ENCODE measurements at places on chromosomes 12 and 14.
A peak's percentile ranks its signal among the peaks of the same experiment; 100 is the strongest.

DNA sequence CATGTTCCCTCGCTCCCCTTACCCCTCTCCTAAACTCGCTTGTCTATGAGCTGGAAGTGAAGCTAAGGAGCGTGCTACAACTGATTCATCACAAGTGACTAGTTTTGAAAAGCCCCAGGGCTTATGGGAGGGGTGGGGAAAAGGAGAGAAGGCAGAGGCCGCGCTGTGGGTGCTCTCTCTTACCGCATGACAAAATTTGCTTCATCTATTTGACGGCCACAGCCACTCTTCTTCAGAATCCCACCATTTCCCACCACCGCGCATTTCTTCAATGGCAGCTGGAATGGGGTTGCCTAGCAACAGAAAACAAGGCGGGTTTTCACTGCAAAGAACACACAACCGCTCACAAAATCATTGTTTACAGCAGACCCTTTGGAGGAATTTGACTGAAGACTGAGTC, 79.4 kb downstream of the ST8SIA1 start:
- DNase-seq, result no peak

DNA sequence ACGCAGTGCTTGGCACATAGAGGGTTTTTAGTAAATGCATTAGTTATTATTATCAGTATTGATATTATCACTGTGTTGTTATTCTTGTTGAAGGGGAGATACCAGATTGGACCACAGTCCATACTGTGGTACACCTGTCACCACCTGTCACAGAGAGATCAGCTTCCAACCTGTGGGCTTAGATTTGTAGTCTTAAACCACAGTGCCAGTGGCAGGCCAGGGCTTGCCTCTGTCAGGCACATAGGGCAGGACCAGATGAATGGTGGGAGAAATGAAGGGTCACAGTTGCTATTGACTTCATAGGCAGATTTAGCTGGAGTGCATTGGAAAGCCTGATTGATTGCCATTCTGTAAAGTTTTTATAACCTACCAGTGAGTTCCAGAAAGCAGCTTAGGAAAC, 35.1 kb downstream of the ARL1 start:
- no peak for DNase-seq

DNA sequence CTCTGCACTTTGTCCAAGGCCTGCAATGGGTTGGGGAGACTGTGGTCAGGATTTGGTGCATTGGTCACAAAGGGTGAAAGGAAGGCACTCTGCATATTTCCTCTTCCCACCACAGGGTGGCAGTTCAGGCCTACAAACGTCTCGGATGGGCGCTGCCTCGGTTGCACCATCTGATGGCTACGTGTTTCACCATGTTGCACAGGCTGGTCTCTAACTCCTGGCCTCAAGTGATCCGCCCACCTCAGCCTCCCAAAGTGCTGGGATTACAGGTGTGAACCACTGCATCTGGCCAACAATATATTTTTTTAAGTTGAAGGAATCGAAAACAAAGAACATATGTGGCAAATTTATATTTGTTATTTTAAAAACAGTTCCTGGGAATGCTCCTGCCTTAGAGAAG, 35.1 kb downstream of the TMBIM6 start:
- peak; percentile 79 for DNase-seq

- no peak for DNase-seq
Observed at GRCh38 chr12:20272161-20272560, 96.2 kb upstream of the PDE3A start.

GRCh38 chr12:51395283-51396230, 4.4 kb upstream of the GALNT6 start:
- DNase-seq, result peak; percentile 74

- DNase-seq, result no peak
Observed at GRCh38 chr14:81384900-81385299, 15.2 kb downstream of the STON2 start.

GRCh38 chr12:25436206-25437030, 116.7 kb downstream of the LMNTD1 start:
- peak; percentile 44 for DNase-seq

DNA sequence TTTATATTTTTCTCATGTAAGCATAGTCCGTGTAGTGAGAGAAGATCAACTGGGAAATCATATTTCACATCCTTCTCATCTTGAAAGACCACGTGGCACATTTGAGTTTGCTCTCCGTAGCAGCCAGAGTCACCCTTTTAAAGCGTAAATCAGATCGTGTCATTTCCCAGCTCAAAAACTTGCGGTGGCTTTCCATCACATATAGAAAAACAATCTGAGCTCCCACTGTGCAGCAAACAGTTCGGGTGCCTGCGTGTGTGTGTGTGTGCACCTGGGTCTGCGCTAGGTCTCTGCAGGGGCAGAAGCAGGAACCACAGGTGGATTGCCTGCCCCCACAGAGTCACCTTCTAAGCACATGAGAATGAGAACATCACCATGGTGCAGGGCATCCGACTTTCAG, 338.2 kb downstream of the TRHDE start:
- DNase-seq, result no peak

DNA sequence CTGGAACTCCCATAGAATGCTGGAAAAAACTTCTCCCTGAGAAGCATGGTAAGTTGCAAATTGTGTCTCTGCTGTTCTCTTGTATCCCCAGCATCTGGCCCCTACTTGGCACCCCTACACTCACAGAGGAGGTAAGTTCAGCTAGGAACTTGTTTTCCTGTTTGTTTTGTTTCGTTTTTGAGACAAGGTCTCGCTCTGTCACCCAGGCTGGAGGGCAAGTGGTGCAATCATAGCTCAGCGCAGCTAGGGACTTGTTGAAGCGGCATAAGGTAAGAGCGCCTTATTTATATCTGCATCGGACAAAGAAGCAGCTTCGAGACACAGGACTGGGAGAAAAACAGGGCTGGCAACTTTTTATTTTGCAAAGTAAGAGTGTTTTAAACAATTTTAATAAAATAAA, 18.5 kb upstream of the ANO2 start:
- no peak for DNase-seq

GRCh38 chr12:92718483-92718990, 15.7 kb downstream of the PLEKHG7 start:
- DNase-seq, result no peak

DNA sequence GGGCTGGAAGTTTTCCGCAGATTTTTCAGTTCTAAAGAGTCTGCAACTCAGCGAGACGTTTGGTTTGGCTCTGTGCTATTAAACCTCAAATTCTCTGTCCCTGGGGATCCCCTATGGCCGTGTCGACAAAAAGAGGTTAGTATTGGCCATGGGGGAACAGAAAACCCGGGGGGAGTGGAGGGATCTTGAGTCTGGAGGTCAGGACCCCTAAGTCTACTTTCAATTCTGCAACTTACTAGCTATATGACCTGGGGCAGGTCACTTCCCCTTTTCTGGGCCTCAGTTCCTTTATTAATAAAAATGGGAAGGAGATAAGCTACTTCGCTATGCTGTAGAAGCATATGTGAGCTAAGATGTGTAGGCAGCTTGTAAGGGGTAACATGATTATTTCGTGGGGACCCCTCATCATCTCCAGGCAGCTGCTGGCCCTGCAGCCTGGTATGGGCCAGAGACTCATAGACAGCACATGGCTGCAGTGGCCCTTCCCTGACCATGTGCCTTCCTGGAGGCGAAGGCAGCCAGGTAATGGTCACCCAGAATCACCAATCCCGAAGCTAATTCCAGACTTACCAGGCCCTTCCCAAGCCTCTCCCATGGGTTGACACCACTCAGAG, 8.6 kb downstream of the ASB2 start:
- DNase-seq, result no peak

DNA sequence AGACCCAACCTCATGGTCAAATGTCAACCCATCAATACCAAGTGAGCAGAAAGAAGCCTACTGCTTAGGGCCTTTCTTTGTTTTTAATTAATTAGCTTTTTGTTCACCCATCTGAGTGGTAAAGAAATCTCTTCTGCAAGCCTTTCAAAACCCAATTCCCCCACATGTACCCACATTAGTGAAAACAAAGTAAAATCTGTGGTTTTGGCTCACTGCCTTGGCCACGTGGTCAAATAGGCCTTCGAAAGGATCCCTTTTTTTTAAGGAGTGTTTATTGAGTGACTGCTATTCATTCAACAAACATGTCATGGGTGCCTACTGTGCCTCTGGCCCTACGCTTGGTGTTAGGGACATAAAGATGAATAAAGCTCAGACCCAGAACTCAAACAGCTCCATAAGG, 160.1 kb downstream of the NUAK1 start:
- no peak for DNase-seq

- DNase-seq, result no peak
Observed at GRCh38 chr12:45775465-45775864, 46.0 kb downstream of the ARID2 start.

DNA sequence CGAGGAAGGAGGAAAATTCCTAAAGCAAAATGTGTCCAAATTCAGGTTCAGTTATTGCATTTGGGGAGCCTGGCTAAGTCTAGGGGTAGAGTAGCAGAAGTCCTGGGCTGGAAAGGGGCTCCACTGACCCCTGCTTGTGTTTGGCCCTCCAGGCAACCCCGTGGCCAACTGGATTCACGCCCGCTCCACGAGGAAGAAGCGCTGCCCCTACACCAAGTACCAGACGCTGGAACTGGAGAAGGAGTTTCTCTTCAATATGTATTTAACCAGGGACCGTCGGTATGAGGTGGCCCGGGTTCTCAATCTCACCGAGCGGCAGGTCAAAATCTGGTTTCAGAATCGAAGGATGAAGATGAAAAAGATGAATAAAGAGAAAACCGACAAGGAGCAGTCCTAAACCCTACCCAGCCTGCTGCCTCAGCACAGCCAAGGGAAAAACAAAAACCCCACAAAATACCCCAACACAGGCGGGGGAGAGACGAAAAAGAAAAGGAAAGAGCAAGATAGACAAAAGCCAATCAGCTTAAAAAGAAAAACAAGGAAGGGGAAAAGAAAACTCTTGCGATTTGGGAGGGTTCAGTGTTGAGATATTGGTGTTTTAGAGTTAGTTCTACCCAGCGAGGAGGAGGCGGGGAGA, 2.4 kb downstream of the HOXC9 start:
- DNase-seq, result no peak

GRCh38 chr14:101109981-101110728, 206.6 kb upstream of the RTL1 start:
- DNase-seq, result peak; percentile 19

DNA sequence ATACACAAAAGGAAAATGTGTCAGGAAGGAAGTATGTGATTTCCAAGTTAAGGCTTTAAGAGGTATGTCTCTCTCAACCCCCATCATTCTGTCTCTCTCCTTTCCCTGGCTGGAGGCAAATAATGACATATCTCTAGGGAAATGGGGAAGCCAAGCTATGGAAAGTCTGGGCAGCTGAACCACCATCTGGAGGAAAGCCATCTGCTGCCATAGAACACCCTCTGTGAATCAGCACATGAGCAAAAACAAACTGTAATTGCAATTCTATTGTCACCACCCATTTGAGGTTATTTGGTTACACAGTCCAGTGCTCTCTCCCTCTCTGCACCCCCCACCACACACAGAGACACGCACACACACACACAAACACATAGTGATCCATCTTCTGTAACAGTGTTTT, 766.2 kb downstream of the FLRT2 start:
- DNase-seq, result no peak

- no peak for DNase-seq
Observed at GRCh38 chr12:96040305-96041133, 5.1 kb upstream of the LTA4H start.

- no peak for DNase-seq
Observed at GRCh38 chr12:52295663-52296062, 4.3 kb upstream of the KRT81 start.

DNA sequence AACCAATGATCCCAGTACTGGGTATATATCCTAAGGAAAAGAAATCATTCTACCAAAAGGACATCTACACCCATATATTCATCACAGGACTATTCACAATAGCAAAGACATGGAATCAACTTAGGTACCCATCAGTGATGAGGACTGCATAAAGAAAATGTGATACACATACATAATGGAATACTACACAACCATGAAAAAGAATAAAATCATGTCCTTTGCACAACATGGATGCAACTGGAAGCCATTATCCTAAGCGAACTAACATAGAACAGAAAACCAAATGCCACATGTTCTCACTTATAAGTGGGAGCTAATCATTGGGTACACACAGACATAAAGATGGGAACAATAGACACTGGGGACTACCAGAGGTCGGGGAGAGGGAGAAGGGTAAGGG, 86.0 kb upstream of the LGR5 start:
- no peak for DNase-seq

- peak; percentile 3 for DNase-seq
Observed at GRCh38 chr12:131100031-131100674, 146.4 kb downstream of the ADGRD1 start.

GRCh38 chr12:1367331-1368291, 226.8 kb downstream of the FBXL14 start:
- no peak for DNase-seq

GRCh38 chr14:22998329-22999012, 11.5 kb downstream of the C14orf93 start:
- DNase-seq, result no peak

- DNase-seq, result no peak
Observed at GRCh38 chr12:115485503-115485902, 792.0 kb downstream of the MED13L start.

DNA sequence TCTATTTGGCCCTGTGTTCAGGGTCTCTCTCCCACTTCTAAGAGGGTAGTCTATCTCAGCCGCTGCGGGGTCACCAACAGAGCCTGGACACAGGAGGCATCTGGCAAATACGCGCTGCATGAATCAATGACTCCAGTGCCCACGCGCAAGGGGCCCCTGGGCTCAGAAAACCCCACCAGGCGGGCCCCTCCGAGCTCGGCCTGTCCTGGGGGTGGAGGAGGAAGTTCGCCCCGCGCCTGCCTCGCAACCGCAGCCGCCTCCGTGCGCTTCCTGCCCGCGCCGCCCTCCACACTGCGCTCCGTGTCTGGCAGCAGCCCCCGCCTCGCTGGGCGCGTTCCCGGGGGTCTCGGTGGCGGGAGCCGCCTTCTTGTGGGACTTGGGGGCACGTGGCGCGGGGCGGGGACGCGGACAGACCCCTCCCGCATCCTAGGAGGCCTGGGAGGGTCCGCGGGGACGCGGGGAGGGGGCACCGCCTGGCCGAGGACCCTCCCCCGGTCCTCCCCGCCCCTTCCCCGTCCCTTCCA, 811 bp upstream of the FBRSL1 start:
- peak; percentile 80 for DNase-seq

Measured in activated CD8-positive, alpha-beta memory T cell treated with anti-CD3 and anti-CD28 coated beads, Interleukin-2, amount 10 ng/mL, durations not matched to agents 7 days and 5 days (primary cell).